ENCODE measurements at places on chromosomes 2 and 18.

GRCh38 chr18:48022531-48023329 is 92.3 kb upstream of the SMAD2 start:
- peak; percentile 77 for DNase-seq

GRCh38 chr2:43798300-43798699 is 24.5 kb downstream of the DYNC2LI1 start:
- no peak for DNase-seq

GRCh38 chr2:180985771-180986395 is 5.5 kb downstream of the UBE2E3 start:
- no peak for DNase-seq

DNA sequence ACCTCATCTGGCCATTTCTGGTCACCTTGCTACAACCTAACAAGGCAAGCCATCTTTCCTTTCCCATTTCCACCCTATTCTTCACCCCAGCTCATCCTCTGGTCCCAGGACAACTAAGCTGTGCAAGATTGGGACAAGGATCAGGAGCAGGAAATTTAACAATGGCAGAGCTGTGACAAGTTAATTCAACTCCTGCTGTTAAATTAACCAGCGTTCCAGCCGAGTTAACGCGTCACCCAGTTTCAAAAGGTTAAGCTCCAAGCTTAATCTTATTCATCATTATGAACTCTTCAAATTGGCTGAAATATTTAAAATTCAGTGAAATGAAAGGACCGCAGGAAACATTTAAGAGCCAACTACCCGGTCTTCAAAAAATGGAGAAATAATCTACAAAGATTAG is 231.9 kb downstream of the GRB14 start:
- DNase-seq: no peak

- DNase-seq: no peak
These were observed 1.4 kb upstream of the LAPTM4A start for GRCh38 chr2:20052861-20053281.

DNA sequence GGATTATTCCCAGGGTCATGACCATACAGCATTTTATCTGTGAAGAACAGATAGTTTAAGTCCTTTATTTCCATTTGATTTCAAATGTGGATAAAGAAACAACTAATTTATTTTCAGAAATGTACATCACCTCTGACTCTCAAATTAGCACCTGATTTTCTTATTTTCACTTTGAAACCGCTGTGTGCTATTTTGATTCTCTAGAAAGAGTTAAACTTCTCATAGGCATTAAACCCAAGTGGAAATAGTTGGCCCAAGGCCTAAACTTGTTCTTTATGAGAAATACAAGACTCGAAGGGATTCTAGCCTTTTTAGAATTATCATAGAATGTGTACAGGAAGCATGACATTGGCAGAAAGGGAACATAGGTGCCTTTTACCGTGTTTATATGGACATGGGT is 41.5 kb upstream of the LTBP1 start:
- DNase-seq: no peak

- peak; percentile 57 for DNase-seq
These were observed 43.7 kb downstream of the WIPF1 start for GRCh38 chr2:174553811-174554493.

GRCh38 chr2:68214381-68214780 is 38.0 kb downstream of the PPP3R1 start:
- DNase-seq: no peak

DNA sequence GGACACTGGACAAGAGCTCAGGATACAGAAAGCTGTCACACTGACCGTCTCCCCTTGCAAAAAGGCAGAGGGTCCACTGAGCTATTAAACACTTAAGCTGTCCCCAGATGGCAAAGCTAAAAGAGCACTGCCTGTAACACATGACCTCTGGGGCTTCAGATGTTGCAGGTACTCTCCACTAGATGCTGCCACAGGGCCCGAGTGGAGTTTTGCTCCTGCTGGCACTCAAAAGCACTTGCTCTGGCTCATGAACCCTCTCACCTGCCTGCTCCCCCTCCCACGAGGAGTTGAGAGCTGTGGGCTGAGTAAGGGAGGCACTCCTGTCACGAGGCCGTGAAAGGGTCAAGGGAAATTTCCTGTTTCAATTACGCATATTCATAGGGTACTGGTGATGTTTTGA is 227.9 kb downstream of the PRKCE start:
- no peak for DNase-seq

- no peak for DNase-seq
These were observed 209.2 kb downstream of the MGAT5 start for GRCh38 chr2:134462791-134463698.

GRCh38 chr18:75041586-75041985 is 167.4 kb downstream of the PTGR3 start:
- no peak for DNase-seq
